ENCODE measurements at places on chromosomes 12 and 14. TPM values are rescaled to one million over a fixed set of nuclear protein-coding genes. Genes with fewer than 3 reads are reported as not detected.

DNA sequence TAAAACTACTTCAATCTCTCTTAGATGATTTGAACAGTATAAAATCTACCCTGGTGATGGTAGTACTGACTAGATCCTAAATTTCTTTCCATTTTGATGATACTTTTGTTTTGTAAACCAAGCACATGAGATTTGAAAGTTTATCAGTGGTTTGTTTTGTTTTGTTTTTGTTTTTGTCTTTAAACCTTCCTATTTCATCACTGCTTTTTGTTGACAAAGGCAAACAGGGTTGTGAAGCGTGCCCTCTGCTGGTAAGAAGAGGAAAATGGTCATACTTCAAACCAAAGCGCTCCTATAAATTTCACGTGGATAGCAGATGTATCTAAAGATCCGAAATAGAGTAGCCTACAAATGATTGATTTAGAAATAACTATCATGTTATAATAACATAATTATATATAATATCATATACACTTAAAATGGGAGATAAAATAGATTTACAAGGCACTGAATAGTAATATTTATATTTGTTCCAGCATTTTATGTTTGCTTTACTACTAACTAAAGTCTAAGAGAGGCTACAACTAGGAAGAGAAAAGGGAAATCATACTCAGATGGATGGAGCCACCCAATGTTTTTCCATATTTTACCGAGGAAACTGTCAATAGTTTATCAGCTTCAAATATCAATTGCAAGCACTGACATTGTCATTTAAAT is 254.0 kb upstream of the USP15 start:
- DNase-seq: no peak

DNA sequence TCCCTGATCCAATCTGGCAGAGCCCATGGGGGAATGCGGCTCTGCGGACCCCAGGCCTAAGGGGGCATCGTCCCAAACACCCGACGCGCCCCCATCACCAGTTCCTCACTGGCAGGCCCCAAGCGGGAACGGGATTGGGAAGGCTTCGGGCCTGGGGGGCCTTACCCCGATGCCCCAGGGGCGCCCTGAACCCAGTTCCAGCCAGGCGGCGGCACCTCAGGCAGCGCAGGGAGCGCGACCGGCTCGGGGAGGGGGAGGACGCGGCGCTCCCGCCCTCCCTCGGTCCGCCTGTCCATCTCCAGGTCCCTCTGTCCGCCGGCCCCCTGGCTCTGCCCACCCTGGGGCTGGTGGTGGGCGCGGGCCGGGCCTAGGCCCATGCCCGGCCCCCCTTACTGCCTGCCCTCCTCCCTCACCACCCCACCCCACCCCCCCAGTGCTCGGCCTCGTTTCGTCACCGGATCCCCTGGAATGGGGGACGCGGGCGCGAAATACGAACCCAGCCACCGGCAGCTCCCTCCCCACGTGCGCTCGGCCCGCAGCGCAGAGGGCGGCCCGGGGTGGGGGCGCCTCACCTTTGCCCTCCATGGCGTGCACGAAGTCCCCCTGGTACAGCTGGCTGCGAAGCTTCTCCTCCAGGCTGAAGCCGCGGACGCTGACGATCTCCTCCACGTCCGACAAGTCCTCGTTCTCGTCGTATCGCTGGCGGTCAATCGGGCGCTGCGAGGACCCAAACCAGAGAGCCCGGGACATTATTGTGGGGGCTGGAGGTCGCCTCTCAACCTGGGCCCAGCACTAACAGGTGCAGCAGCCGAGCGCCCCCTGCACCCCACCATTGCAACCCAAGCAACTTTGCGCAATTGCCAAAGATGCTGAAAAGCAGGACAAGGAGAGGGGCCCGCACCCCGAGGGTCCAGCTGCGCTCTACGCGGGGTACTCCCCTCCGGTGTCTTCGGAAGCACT is 2.3 kb downstream of the KDM2B start:
- peak; percentile 28 for DNase-seq

- DNase-seq: no peak
Measured at GRCh38 chr12:40263616-40264409, 39.0 kb downstream of the LRRK2 start.

GRCh38 chr12:44229846-44230245 is 394.0 kb downstream of the TMEM117 start:
- DNase-seq: no peak

Gene A2M
- total RNA-seq: 86.0 TPM

Gene SLCO1B1
- total RNA-seq: not detected

Gene ADSS1
- total RNA-seq: 359 TPM

Gene BHLHE41
- total RNA-seq: 36.1 TPM

Gene RNASE7
- 0.15 TPM for total RNA-seq

Data from psoas muscle (tissue), 8 donors.